ENCODE measurements at places on chromosomes 13 and 19.

DNA sequence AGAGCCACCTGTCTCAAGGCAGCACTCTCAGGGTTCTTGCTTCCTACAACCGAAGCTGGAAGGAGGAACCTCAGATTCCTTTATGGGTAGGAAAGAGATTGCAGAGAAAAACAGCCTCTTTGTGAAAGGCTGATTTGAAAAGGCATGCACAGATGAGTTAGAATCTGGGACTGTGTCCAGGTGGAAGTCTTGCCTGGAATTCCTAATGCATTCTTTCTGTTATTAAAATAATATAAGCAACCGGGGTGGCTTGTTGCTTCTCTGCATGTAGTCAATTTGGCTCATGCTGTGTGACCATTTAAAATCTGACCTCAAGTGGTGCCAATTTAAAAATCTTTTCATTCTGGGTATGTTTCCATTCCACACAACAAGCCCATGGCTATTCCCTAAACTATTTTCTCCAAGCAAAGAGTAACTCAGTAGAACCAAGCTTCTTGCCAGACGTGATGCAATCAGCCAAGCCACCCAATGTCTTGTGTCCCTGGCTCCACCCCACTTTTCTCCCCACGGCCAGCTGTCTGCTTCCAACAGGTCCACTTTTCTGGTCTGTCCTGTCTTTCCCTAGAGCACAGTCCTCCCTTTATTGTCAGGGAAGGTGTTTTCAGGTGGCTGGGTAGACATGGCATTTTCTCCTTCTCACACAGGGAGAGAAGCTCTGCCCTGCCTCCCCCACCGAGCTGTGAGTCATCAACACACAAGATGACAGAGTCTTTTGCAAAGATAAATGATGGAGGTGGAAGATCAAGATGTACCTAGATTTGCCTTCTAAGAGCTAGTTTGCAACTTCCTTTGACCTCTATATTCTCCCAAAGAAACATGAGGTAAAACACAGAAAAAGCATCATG, 394.3 kb downstream of the FOXO1 start:
- no peak for DNase-seq

- no peak for DNase-seq
Measured at GRCh38 chr19:55376241-55376933, at the start of gene TMEM190. TMEM190 (plus strand) TSS chr19:55376826; CDS start chr19:55376854, 28 bp downstream.

GRCh38 chr19:1133471-1133929, 29.7 kb downstream of the GPX4 start:
- peak; percentile 93 for DNase-seq

GRCh38 chr13:24632382-24633121, 47.7 kb upstream of the ATP12A start:
- DNase-seq: no peak

GRCh38 chr13:66036024-66036614, 1194.0 kb downstream of the PCDH9 start:
- no peak for DNase-seq

DNA sequence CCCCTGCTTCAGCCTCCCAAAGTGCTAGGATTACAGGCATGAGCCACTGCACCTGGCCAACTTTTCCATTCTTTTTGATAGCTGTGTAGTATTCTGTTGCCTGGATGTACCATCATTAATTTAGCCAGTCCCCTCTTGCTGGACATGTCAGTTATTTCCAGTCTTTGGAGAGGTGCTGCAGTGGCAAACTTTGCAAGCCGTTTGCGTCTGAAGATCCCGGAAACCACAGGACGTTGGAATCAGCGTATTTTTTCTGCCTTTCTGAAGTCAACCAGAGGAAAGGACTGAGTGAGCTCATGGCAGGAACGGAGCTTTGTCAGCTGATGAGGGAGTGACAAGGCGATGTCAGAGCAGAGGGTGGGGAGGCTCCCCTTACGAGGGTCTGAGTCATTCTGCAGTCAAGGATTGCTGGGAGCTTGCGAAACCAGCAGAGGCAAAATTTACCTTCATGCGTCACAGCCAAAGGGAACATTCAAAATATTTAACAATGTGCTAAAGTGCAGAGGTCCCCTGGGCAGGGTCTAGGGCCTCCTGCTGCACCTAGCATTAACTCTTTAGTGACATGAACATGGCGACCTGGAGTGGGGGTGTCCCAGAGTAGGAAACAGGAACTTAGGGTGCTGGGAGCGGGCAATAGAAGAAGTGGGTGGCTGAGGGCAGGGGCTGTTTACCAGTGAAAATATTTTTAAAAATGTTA, 5.6 kb downstream of the C5AR1 start:
- no peak for DNase-seq

DNA sequence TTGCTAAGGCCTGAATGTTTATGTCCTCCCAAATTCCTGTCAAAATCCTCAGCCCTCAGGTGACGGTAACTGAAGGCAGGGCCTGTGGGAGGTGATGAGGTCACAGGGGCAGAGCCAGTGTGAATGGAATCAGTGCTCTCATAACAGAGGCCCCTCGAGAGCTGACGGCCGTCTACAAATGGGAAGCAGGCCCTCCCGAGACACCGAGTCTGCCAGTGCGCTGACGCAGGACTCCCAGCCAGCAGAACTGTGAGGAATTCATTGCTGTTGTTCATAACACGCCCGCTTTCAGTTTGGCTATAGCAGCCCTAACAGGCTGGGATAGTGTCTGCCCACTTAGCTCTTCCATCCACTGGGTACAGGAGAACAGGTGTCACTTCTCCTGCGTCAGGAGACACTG, 41.2 kb downstream of the CARS2 start:
- DNase-seq: no peak

DNA sequence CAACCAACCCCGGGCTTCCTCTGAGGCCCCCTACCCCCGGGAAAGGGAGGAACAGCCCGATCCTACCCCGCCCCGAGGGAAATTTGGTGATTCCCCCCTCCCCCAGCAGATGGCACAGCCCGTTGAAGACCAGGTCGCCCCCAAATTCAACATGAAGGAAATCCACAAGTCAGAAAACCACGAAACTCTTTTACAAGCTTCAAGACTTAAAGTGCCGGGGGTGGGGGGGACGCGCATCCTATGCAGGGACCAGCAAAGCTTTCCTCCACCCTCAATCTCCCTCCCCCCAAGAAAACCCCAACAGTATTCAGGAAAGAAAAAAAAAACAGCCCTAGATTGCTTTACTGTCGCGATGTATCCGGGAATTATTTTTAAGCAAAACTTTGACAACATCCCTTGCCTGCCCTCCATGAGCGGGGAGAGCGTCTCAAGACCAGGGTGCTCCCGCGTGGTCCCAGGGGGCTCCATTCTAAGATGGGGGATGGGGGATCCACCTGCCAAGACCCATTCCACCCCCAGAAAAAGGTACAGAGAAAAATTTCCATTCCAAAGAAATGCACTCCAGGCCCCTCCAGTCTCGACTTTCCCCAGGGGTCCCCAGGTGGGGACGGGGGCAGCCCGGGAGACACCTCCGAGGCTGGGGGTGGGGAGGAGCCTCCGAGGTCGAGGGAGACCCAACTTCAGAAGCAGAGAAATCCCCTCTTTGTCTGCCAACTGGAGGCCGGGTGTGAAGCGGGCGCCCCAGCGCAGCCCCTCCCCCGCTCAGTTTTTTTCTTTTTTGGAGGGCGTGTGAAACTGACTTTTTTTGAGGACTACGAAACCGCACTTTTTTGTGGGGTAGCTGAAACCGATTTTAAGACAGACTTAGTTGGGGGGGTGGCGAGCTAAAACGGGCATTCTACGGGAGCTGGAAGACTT, 1.5 kb downstream of the TCF3 start:
- peak; percentile 75 for DNase-seq

GRCh38 chr19:38193445-38193844, 30.6 kb downstream of the DPF1 start:
- no peak for DNase-seq

DNA sequence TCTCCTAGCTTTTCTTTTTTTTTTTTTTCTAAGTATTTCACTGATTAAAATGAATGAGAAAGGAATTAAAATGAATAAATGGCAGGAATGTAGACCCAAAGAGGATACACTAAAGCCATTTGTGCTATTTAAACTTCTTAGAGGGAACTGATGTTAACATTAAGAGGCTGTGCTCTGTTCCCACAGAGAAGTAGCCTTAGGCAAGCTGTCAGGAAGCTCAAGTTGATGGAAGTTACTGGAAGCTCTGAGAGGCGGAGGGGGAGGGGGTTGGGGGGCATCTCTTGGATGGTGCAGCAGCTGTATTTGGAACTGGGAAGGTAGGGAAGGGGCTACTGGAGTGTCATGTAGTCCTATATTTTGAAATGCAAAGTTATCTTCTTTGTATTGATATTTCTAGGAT, 168.2 kb downstream of the DNAJC15 start:
- no peak for DNase-seq

DNA sequence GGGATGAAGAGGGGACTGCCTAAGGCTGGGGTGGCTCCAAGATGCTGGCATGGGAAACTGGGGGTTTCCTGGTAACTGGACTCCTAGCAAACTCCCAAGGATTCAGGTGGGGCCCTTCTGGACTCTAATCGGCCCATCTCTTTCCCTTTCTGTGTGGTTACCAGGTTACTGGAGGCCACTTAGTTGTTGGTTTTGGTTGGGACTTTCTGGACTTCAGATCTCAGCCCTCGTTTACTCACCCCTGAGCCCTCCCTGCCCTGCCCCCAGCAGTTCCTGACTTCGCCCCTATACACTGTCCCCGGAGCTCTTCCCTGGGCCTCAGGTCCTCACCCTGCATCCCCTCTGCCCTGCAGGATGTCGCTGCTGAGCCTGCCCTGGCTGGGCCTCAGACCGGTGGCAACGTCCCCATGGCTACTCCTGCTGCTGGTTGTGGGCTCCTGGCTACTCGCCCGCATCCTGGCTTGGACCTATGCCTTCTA, 328 bp downstream of the CYP4F12 start:
- no peak for DNase-seq

DNA sequence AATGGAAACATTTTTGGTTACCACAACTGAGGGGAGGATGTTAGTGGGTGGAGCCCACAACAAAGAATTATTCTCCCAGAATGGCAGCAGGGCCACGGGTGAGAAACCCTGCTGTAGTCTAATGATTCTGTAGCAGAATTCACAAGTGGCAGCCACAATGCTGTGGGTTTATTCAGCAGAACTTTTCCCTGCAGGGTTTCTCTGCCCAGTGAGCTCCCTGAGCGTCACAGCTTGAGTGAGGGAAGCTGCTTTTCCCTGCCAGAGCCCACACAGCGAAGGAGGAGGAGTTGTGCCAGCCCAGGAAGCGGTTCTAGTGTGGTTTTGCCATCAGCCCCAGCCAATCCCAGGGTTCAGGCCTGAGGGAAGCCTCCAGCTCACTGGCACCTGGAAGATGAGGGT, 4.4 kb downstream of the ATP12A start:
- DNase-seq: peak; percentile 56

- DNase-seq: no peak
Measured at GRCh38 chr13:60016229-60016628, 147.5 kb downstream of the DIAPH3 start.

- DNase-seq: no peak
Measured at GRCh38 chr19:40778706-40779284, 748 bp downstream of the RAB4B start.

DNA sequence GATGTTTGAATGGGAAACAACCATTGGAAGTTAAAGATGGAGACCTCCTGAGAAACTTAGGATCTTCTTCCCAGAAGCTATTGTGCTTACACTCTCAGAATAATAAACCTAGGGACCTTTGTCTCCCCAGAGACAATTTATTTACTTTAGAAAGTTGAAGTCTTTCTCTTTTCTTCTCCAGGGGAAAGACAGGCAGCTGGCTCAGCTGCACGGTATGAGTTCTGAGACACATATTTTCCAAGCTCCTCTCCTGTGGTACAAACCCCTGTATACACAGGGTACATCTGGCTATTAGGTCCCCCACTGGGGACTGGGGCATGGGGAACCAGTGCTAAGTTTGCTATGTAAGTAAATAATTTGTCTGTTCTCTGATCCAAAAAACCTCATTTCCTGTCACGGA, 67.5 kb upstream of the POSTN start:
- DNase-seq: no peak

GRCh38 chr13:28044608-28045007, 55.8 kb downstream of the FLT3 start:
- DNase-seq: no peak

DNA sequence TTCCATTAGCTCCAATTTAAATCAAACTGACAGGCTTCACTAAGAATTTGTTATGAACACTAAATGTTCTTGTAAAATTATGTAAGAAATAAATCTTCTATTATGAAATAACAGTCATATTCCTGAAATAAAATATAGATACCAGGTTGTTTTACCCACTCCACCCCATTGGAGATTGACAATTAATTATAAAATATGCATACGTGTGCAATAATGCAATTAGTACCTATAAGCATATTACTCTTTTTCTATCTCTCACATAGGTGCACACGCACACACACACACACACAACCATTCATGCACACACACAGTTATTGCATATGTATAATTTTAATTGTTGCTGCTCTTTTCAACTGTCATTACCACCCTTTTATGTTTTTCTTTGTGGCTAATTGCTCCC, 395.7 kb downstream of the SLITRK5 start:
- no peak for DNase-seq
